ENCODE measurements at places on chromosomes 16 and 17. TPM values are rescaled to one million over a fixed set of nuclear protein-coding genes. Genes with fewer than 3 reads are reported as not detected.

- no peak for DNase-seq
Measured at GRCh38 chr16:68385371-68385770, 62.9 kb downstream of the SMPD3 start.

- DNase-seq, result no peak
Measured at GRCh38 chr17:50511058-50511457, 2.8 kb downstream of the MYCBPAP start.

- no peak for DNase-seq
Measured at GRCh38 chr16:85090181-85090580, 22.1 kb downstream of the CIBAR2 start.

DNA sequence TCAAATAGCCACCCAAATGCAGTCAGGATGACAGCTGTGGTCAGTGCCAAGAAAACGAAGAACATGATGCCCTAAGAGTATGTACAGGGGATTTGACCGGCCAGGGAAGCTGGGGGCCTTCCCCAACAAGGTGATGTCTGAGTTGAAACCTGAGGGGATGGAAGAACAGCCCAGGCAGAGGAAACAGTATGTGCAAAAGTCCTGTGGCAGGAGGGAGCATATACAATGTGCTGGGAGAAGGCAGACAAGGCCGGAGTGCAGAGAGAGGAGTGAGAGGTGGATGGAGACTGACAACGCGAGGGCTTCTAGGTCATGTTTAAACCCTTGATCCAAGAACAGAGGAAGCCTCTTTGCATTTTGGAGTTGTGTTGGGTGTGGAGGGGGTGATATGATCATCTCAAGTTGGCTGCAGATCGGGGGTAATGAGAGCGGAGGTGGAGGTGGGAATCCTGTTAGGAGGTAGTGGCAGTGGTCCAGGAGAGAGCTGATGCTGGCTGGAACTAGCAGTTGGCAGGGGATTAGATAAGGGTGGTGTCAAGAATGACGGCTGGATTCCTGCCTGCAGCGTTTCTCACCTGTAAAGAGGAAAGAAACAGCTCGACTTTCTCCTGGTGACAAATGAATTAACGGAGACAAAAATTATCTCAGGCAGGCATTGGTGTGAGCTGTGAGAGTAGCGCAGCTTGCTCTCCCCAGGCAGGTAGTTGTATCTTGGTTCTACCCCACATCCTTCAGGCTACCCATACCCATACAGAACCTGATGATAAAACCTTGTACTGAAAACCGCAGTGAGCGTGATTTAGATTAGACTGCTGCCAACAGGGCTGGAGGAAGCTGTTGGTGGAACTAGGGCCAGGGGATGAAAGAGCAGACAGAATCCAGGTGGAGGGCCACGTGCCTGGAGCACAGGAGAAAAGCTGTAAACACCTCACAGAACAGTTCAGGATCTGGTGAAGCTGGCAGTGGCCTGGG, 37.2 kb upstream of the NGFR start:
- DNase-seq, result no peak

GRCh38 chr17:43328650-43329049, 70.1 kb upstream of the ARL4D start:
- DNase-seq, result no peak

GRCh38 chr17:71237903-71238538, 882.8 kb upstream of the SOX9 start:
- no peak for DNase-seq

DNA sequence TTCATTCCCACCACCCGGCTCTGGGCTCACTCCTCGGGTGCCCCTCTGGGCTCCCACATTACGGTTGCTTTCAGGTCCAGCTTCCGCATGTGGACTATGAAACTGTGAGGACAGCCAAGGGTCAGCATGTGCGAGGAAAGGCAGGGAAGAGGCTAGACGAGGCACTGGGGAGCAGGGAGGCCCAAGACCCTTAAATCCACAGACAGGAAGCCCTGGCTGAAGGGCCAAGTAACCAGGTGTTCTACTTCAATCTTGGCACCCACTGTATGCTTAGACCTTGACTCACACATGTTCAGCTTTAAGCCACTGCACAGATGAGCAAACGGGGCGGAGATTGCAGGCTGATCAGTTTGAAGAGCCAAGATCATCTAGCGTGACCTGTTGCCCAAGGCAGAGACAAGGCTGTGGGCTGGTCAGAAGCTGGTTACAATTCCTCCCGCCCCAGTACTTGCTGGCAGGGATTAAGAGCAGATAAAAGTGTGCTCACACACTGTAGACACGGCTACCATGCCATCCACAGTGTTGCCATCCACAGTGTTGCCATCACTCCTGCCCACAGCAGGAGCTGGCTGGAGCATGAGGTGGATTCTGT, at the start of gene CES4A:
CES4A (plus strand) TSS at position 393 of the 592 bp plus-strand sequence; CDS start at position 577, 184 bp downstream.
- DNase-seq, result no peak

- DNase-seq, result no peak
Measured at GRCh38 chr17:46822388-46822921, 4.0 kb upstream of the WNT3 start.

DNA sequence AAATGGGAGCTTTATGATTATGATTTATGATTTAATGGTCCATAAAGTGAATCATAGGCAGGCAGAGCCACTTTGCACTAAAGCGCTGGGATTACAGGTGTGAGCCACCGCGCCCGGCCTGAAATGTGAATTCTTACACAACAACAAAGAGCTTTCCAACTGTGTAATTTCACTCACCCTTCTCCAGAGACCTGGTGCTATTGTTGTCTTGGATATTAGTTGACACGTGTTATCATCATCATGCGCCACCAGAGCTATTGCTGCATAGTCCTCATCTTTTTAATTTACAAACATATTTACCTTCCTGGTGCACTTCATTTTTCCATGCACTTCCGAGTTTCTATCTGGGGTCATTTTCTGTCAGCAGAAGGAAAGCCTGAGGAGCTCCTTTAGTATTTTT, 4.8 kb upstream of the UTS2R start:
- no peak for DNase-seq

Gene ORMDL3
- 237 TPM for total RNA-seq

Gene TBC1D26
- not detected for total RNA-seq

Gene SALL1
- total RNA-seq, result not detected

Gene FCSK
- 12.2 TPM for total RNA-seq

Gene TLCD3B
- not detected for total RNA-seq

Gene NTN1
- 3.7 TPM for total RNA-seq

Gene SPATA2L
- total RNA-seq, result 9.5 TPM
